CD4-positive, alpha-beta T cell treated with Interleukin-1 beta for 1 hour (primary cell): ENCODE measurements at places on chromosomes 16 and 17.

GRCh38 chr17:60579090-60579489 is 20.9 kb upstream of the PPM1D start:
- no peak for DNase-seq

- no peak for DNase-seq
Observed at GRCh38 chr17:81084680-81085419, 49.9 kb downstream of the BAIAP2 start.

GRCh38 chr17:62121025-62121730 is 56.1 kb upstream of the MED13 start:
- no peak for DNase-seq

GRCh38 chr16:88606148-88606757 is 32.1 kb upstream of the IL17C start:
- DNase-seq = no peak

GRCh38 chr17:14749269-14749668 is 448.4 kb downstream of the HS3ST3B1 start:
- no peak for DNase-seq

DNA sequence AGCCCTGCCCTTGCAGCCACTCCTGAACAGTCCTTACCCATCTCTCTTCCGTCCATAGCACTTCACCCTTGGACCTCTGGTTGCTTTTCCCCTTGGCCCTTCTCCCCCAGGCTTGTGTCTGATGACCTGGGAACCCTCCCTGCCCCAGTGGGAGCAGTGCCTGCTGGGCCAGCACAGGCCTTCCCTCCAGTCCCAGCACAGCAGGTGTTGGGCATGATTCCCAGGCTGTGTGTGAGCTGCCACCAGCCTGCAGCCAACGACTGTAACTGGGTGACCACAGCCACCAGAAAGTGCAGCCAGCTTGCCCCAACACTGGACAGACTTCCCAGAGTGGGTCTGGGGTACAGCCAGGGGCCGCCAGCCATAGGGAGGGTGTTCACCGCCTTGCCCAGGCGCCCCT is 30.0 kb downstream of the CRAMP1 start:
- DNase-seq = no peak

GRCh38 chr17:43774304-43775250 is 4.2 kb downstream of the DUSP3 start:
- DNase-seq = no peak

- no peak for DNase-seq
Observed at GRCh38 chr17:37082311-37082860, 133.6 kb downstream of the AATF start.

DNA sequence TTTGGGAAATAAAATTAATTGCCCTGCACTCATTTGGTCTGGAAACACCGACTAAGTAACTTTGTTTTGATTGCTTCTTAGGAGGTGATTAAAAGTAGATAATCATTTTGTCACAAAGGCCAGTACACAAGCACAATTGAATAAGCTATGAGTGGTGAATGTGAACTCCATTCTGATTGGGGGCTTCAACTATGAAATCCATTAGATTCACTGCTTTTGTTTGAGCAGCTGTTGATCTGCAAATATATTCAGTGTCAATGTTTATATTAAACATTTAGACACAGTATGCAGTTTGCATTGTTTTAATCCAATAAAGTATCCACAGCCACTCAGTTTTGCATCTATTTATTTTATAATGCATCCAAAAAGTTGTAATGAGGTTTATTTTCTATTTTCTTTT is 817.5 kb downstream of the CDH11 start:
- no peak for DNase-seq

GRCh38 chr17:56918916-56919315 is 5.1 kb upstream of the TRIM25 start:
- no peak for DNase-seq

- DNase-seq = no peak
Observed at GRCh38 chr17:29162909-29163341, 17.3 kb downstream of the MYO18A start.
